ENCODE measurements at places on chromosomes 16 and 17.

DNA sequence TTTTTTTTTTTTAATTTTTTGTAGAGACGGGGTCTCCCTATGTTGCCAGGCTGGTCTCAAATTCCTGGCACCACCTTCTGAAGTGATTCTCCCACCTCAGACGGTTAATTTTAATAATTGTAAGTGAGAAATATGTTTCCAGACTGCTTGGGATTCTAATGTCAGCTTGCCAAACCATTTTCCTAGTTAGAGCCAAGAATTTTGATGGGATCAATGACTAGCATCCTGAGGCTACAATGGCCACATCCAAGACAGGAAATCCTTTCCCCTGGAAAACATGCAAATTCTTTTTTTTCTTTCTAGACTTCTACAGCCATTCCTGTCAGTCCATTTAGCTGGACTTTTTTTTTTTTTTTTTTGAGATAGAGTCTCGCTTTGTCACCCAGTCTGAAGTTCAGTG, 32.6 kb downstream of the IGF2BP1 start:
- DNase-seq: no peak

DNA sequence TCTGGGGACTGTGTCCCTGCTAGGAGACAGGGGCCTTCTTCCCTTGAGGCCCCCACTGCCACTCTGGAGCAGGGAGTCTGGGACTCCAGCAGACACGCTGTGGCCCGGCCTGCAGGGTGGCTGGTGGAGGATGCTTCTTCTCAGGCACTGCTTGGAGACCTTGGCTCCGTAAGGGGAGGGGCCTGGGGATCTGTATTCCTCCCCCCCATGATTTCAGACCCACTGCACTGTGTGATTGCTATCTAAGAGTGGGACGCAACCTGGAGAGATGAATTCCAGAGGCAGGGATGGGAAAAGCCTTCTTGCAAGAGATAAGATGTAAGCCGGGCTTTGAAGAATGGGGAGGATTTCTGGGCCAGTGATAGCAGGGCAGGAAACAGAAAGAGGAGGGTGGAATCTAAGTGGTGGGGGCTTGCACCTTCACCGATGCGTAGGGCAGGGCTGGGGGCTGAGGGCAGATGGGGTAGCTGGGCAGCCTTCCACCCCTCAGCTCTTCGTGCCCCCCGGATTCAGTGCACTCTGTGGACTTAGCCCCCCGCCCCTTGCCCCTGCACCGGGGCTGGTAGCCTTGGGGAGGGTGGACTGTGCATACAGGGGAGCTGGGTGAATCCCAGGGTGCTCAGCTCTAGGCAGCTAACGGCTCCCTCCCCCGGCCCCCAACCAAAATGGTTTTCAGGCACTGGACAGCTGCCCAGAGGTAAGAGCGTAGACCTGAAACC, 5.2 kb upstream of the GSE1 start:
- DNase-seq: no peak

- DNase-seq: no peak
Measured at GRCh38 chr17:58755577-58756245, at the start of gene PPM1E. Gene PPM1E, plus strand, starts transcription at chr17:58755854.

DNA sequence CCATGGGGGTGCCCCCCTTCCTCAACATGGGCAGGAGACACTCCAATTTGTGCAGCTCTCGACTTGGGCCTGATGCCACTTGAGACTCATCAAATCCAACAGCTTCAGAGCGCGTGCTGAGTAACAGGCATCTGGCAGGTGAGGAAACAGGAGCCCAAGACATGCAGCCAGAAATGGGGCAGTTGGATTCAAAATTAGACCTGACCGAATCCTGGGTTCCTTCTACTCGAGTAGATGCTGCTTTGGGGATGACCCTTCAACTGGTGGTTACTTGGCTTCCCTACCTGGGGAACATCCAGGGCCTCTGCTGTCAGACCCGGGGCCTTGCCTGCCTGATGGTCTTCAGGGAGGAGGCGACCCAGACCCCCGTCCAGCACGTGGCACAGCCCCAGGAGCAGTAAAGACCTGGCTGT, 488 bp upstream of the NTN3 start:
- no peak for DNase-seq

DNA sequence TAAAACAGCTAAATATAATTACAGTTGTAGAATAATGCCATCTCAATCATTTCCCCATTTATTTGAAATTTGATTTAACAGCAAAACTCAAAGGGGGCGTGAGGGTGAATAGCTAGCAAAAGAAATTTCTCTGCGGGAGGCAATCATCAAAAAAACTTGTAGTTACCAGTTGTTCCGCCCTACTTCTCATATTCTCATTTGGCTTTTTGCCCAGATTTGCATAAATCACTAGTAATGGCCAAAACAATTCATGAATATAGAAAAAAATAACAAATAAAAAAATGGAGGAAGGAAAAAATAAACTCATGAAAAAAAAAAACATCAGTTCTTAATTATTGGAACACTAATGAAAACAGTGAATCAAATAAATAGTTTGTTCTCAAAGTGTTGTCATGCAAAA, 722.6 kb upstream of the KIF2B start:
- DNase-seq: no peak

DNA sequence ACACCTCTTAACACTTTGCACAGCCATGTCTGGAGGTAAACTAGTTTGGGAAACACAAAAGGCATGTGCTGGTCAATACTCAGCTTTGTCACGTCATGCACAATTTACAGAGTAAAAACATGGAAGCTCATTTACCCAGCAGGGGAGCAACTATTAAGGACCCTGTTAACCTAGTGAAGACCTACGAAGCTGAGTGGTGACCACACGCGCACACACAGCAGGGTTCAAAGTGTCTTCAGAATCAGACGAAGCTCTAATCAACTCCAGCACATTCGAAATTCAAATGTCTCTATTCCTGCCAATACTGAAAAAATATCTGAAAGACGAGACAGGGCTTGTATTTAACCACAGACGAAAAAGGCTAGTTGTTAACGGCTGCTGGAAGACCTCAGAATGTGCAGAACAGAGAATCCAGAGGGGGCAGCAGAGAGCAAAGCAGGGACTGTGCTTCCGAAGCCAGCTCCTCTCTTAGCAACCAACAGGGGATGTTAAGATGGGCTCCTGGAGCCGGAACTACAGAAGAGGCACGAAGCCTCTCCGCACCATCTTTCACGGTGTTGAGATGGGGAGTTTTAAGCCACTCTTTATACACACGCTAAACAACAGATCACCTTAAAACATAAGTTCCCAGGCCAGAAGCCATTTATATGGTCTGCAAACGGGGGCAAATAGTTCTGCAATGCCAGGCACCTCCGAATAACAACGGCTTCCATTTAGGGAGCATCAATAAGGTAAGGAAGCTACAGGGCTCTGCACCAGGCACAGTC, 45.7 kb downstream of the CMTM4 start:
- peak; percentile 80 for DNase-seq

GRCh38 chr17:61456061-61456681, 3.9 kb downstream of the TBX4 start:
- DNase-seq: peak; percentile 42

GRCh38 chr16:57984443-57985203, 13.7 kb upstream of the CNGB1 start:
- peak; percentile 82 for DNase-seq

- DNase-seq: no peak
Measured at GRCh38 chr17:78242024-78242742, 10.8 kb downstream of the TMEM235 start.

DNA sequence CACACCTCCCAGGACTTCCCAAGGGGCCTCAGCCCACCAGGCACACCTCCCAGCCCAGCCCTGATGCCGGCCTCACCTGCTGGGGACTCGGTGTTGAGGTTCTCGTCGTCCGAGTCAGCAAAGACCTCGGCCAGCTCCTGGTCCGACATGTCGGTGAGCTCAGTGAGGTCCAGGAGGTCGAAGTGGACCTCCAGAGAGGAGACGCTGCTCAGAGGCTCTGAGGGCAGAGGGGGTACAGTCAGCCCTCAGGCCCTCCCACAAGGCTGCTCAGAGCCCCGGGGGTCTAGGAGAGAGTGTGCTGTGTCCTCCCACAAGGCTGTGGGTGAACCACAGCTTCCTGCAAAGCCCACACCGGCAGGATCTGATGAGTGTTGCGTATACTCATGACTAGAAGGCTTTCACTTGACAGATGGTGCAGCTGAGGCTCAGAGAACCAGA, 10.5 kb downstream of the DBNDD1 start:
- DNase-seq: no peak

GRCh38 chr17:57152967-57153528, 68.0 kb downstream of the AKAP1 start:
- no peak for DNase-seq

DNA sequence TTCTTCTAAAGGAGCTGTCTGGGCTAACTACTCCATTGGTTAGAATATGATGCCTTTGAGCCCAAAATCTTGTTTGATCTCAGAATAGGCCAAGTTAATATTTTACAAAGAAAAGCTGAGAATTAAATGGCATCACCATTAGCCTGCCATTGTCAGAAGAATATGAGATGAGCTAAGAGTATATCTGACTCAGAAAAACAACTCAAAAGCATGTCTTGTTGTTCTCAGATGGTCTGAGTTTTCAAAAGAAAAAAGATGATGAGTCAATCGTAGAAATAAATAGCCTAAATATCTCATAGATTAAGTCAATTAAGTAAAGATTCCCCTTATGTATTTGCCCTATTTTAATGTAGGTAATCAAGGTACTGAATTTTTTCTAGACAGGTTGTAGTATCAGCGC, 197.1 kb upstream of the TBX2 start:
- no peak for DNase-seq

DNA sequence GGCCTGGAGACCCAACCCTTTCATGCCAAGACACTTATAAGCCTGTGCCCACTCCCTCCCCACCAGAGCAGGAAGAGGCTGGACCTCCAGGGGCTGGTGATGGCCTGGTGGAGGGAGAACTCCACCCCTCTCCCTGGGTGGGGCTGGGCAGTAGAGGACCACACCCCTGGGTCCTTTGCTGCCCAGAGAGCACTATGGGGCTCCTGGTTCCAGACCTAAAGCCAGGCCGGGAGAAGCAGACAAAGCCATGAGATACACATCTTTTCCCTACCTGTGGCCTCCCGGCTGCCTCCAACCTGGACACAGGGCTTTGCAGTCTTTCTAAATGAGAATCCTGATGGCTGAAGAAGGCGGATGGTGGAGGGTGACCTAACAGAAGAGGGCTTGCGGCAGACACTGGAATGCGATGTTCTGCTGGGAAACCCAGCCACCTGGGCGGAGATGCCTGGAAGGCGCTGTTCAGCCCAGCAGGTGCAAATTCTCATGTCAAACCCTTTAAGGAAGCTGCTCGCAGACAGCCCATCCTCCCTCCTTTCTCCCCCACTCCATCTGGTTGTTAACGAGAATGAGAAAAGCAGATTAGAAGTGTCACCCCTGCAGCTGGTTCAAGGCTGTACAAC, 43.9 kb upstream of the KIFC3 start:
- no peak for DNase-seq

DNA sequence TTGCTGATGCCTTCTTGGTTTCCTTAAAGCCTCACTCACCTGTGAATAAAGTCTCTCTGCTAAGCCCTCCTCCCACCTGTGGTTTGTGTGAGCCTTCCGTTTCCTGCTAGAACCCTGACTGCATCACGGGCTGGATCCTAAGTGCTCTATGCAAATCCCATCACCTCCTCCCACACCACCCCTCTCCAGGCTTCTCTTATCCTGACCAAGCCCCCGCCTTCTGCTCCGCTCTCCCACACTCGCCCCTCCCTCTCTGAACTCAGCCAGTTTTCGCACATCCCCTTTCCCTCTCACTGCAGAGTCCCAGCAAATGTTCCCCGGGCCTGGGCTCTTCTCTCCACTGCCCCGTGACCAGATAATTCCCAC, 51.8 kb downstream of the PIMREG start:
- DNase-seq: no peak

- DNase-seq: no peak
Measured at GRCh38 chr17:57615836-57616757, 129.0 kb downstream of the CCDC182 start.

DNA sequence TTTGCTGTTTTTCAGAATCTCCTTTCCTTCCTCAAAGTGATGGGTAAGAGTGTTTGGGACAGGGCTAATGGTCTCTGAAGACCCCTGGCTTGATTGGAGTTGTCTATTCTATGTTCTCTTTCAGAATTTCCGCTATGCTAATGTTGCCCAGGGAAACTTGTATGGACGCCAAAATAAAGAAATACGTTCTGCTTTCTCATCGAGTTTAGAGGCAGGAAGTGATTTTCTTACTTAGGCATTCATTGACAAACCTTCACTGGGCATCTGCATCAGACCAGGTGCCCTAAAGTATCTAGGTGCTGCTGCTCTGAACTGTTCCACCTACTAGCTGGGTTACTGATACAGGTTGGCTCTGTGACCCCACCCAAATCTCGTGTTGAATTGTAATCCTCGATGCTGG, 787.9 kb upstream of the EEF2KMT start:
- no peak for DNase-seq

- DNase-seq: no peak
Measured at GRCh38 chr16:76474048-76474447, 196.8 kb downstream of the CNTNAP4 start.

GRCh38 chr17:40459636-40460603, 16.7 kb downstream of the IGFBP4 start:
- no peak for DNase-seq

DNA sequence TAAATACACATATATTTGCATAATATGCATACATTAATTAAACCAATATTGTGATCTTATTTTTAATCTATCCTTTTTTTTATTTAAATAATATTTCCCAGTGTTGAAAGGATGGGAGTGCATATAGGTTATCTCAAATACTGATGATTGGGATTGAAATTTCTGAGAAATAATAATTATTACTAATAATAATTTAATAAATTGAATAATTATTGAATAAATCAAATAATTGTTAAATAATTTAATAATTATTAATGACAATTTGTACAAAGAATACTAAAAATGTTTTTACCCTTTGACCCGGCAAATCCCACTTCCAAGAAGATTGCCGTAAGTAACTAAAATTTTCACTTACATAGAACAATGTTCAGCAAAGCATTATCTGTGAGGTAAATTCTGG, 148.9 kb downstream of the ZNF18 start:
- DNase-seq: no peak

DNA sequence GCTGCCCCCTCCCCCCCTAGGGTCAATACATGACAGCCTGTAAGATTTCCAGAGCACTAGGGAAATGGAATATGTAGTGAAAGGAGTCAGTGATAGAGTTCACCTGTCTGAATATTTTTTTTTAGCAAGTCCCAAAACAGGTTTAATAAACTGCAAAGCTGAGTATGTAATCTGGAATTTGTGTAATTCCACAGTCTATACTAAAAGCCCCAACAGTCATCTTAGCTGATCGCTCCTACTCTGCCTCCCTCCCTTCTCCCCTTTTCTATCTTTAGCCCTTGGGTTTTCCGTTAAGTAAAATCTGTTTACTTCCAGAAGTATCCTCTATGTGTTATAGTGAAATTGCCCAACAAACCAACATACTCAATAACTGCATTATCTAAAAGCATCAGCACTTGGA, 3.5 kb downstream of the CDH13 start:
- DNase-seq: no peak

- no peak for DNase-seq
Measured at GRCh38 chr17:29615048-29615385, 7.7 kb downstream of the CORO6 start.

All from right atrium auricular region (tissue), 2 donors.